ENCODE measurements at places on chromosomes 11 and 22.

GRCh38 chr11:44260081-44260480 is 49.9 kb downstream of the ALX4 start:
- no peak for DNase-seq

DNA sequence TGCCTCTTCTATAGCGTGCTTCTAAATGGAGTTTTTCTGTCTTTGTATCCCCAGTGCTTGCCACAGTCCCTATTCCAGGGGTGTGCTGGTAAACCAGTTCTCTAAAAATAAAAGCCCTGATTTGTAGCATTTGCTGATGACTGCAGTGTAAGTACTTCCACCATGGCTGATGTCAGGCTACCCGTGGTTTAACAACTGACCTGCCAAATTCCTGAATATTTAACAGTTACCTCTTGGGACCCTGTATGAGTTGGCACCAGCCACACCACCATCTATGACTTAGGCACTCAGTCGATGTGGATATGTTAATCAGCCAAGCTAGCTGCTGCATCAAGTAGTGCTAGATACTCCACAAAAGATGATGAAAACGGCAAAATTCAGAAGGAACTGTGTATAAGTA is 94.0 kb upstream of the MTNR1B start:
- no peak for DNase-seq

- no peak for DNase-seq
These were observed 10.1 kb downstream of the UBQLN3 start for GRCh38 chr11:5499671-5500070.

- no peak for DNase-seq
These were observed 19.5 kb downstream of the AQP11 start for GRCh38 chr11:77609234-77609633.

DNA sequence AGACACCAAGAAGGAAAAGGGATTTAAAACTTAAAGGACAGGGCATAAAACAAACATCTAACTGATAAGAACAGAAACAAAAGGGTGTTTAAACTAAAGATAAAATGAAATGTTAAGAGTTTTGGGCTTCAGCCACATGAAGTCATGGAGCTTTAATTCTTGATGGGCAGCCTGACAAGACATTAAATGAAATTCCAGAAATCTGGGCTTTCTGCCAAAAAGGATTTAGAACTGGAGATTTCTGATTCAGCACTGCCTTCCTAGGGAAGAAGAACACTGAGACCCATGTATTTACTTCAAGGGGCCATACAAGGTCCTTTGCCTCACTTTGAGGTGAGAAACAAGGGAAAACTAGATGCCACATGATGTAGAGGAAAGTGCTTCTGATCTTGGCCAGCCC is 355.9 kb upstream of the RAG2 start:
- peak; percentile 15 for DNase-seq

DNA sequence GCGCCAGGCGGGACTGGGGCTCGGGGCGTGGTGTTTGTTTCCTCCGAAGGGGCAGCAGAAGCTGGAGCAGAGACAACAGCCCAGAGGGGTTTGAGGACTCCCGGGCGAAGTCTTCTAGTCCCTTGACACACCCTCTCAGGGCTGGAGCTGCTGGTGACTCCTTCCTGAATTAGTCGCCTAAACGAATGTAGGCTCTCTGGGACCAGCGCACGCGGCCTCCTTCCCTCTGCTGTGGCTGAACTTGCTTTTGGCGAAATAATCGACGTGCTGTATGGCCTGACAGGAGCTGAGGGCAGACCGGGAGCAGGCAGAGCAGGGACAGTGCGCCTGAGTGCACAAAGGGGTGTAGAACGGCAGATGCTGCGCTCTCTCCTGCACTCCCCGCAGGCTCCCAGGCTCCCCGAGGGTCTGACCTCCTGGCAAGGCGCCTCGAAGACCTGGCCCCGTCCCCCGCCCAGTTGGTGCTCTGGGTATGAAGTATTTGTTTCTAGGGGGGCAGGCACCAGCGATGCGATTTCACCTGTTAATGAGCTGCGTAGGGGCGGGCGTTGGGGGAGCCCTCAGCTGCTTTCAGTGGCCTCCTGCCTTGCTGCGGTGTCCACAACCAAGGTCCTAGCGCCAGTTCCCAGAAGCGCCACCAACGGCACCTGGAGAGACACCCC is 5.3 kb downstream of the SLC17A6 start:
- no peak for DNase-seq

GRCh38 chr22:49326558-49326957 is 501.1 kb downstream of the BRD1 start:
- no peak for DNase-seq

DNA sequence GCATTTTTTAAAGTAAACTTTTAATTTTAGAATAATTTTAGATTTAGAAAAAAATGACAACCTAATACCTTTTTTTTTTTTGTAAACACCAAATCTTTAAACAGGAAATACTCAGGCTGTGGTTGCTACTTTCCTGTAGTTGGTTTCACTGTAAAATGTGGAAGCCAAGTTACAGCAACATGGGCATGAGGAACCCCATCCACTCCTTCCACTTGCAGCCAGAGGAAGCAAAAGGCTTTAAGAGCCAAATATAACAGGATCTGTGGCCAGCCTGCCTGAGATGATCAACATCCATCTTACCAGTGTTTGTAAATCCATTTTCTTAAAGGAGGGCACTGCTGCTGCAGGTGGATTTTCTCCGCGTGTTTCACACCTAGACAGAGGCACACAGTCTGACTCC is 66.2 kb downstream of the TNRC6B start:
- DNase-seq = no peak

DNA sequence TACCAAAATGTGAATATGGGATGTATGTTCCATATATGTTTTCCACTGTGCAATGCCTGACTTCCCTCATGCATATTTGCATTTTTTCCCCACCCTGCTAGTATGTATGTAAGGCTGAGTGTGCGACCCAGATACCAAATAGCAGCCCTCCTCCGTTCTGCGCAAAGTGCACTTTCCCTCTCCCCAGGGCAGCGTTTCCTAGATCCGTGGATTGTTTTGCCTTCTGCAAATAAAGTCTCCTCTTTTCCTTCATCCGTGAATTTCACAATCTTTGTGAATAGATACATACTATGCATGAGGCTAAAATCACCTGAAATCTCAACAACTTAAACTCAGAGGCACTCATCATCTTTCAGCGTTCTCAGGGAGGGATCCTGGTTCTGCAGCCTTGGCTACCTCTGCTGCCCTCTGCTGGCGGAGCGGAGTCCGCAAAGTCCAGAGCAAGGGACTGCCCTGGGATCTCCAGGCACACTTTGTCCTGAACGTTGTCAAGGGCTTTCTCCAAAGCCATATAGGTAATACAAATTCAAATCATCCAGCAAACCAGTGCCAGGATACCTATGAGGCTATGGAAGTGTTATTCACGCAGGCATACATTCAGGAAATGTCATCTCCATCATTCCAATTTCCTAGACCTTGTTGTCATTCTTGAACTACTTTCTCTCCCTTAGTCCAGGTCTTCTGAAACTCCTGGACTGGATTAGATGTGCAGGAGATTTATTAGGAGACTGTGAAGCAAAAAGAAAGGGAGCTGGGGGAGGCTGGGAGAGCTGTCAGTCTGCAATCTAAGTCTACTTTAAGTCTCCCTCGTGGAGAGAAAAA is 53.1 kb downstream of the CNTF start:
- peak; percentile 59 for DNase-seq

DNA sequence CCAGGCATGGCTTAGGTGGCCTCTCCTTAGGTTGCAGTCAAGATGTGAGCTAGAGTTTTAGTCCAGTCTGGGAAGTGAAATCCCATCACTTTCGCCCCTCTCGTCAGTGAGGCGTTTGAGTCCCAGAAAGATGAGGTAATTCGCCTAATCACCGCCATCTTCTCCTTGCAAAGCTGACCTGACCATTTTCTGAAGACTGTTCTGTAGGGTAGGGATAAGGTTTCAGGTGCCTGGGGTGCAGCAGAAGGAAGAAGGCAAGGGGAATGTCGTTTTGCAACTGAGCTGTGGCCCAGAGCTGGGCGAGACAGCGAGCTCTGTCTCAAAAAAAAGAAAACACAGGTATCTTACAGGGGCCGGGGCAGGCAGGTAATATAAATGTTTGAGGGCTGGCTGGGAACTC is 61.7 kb upstream of the CECR2 start:
- DNase-seq = no peak

- DNase-seq = no peak
These were observed 360.9 kb downstream of the OPCML start for GRCh38 chr11:133171374-133171773.

- no peak for DNase-seq
These were observed 988 bp downstream of the MGAT3 start for GRCh38 chr22:39457556-39458443.

DNA sequence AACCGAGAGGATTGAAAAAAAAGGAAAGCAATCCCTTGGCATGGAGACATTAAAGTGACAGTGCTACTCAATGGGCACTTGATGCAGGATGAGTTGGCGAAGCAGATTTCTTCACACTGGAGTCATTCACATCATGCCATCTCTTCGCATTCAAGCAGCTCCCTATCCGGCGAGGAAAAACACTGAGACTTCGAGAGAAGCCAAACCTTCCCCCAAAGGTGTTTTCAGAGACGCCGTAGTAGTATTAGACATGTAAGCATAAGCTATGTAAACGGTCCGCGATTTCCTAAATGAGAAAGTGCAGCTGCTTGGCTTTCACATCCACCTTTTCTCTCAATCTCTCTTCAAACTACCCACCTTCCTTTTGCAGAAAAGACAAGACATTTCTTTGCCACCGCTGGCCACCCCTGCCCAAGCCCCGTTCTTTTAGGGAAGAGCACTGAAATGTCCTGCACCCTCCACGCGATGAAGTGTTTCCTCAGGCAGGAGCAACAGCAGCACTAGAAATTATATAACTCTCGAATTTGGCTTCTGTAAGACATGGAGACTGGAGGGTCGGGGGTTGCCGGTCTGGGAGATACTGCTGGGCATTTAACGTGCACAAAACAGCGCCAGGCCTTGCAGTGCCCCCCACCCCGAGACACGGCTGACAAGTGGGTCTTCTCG is at the start of gene DLG2:
Gene DLG2, minus strand, starts transcription at position 13 of the 666 bp plus-strand sequence.
- DNase-seq = peak; percentile 27

DNA sequence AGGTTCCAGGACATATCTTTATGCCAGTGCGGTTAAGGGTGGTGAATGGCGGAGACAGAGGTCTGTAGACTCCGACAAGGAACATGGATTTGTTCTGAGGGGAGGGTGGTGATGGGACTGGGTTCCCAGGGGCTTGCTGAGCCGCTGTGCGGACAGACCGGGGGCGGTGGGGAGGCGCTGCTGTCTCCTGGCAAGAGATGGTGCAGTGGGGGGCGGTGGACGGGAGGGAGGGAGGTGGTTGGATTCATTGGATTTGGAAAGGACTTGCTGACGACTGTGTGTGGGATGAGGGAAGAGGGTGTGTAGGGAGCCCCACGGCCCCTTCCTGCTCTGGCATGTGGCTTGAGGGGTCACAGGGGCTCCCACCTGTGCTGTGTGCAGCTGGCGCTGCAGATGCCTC is 43.2 kb downstream of the FLRT1 start:
- DNase-seq = no peak

- DNase-seq = no peak
These were observed 76.0 kb downstream of the SC5D start for GRCh38 chr11:121368364-121369240.

DNA sequence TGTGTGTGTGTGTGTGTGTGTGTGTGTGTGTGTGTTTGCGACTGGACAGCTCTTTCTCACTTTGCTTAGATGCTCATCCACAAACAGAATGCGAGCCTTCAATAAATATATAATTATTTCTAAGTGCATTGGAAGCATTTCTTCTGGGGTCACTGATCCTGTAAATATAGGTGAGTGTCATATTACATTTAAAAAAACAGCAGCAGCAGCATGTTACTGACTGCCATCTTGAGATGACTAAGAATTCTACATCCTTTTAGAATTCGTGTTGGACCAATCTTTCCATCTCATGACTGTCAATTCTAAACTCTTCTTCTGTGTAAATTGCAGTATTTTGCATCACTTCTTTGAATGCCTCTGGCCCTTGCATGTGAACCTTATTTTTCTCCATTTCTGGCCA is 238.0 kb upstream of the DDI1 start:
- peak; percentile 51 for DNase-seq

DNA sequence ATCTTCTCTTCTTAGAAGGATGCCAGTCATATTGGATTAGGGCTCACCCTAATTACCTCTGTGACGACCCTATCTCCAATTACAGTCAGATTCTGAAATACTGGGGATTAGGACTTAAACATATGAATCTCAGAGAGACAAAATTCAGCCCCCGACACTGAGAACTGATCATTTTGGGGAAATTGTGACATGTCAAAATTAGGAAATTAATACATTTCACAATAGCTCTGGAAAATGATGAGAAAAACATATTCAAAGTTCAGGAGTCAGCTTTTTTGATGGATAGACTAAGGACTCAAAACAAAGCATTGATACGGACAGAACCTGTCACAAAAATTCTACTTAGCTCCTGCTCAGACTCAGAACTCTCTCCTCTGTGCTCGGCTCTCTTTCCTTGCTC is 40.8 kb downstream of the COMMD9 start:
- no peak for DNase-seq

GRCh38 chr22:33519071-33519973 is 401.0 kb downstream of the LARGE1 start:
- DNase-seq = peak; percentile 22

DNA sequence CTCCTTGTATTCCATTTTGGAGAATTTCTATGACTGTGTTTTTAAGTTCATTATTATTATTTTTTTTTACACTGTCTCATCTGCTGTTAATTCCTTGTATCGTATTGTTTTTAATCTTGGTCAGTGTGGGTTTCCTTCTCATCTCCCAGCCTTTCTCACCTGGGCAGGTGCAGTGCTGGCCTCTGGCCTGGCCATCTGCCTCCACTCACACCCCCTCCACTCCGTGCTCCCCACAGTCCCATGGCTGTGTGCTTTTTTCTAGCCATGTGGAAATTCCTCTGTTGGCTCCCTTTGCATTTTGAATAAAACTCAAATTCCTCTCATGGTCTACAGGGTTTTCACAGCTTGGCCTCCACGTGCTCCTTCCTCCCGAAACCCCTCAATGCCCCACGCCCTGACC is 50.3 kb upstream of the LINC01488 start:
- DNase-seq = no peak

GRCh38 chr11:134441281-134441680 is 29.2 kb upstream of the B3GAT1 start:
- DNase-seq = no peak

- DNase-seq = no peak
These were observed 15.3 kb downstream of the KCNJ5 start for GRCh38 chr11:128906185-128907050.

GRCh38 chr22:50225200-50225969 is 19.4 kb downstream of the TUBGCP6 start:
- no peak for DNase-seq

GRCh38 chr11:132123449-132123848 is 753.0 kb downstream of the NTM start:
- no peak for DNase-seq

DNA sequence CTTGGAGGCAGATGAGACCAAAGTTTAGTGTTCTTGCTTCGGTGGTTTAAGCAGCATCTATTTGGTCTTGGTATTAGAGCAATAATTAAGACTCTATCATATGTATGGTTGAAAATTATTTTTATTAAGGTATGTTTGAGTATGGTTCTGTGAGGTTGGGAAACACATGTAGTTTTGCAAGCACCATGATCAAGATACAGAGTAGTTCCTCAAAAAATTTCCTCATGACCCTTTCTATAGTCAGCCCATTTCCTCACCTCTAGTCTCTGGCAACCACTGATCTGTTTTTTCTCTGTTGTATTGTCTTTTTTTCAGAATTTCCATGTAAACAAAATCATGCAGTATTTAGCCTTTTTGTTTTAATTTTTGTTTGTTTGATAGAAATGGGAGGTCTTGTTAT is 18.4 kb downstream of the MTMR3 start:
- DNase-seq = no peak

Measured in iris pigment epithelial cell (primary cell).